ENCODE measurements at places on chromosomes 1 and 21.

DNA sequence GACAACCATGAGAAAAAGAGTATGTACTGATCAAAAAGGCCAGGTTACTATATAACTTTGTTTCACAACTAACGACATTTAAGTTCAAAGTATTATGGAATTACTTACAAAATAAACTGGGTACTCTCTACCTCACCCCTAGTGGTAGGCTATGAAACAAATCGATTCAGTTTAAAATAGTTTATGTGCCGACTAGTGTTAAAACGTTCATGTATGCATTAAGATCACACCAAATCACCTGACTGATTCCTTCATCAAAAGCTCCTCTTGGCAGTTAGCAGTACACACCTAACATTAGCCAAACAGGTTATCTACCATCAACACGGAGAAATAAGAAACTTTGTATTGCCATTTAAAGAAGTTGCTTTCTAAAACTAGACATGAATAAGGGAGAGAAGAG is 137.1 kb downstream of the AKT3 start:
- DNase-seq = no peak

- DNase-seq = no peak
Observed at GRCh38 chr1:59601041-59601441, 213.7 kb upstream of the HOOK1 start.

DNA sequence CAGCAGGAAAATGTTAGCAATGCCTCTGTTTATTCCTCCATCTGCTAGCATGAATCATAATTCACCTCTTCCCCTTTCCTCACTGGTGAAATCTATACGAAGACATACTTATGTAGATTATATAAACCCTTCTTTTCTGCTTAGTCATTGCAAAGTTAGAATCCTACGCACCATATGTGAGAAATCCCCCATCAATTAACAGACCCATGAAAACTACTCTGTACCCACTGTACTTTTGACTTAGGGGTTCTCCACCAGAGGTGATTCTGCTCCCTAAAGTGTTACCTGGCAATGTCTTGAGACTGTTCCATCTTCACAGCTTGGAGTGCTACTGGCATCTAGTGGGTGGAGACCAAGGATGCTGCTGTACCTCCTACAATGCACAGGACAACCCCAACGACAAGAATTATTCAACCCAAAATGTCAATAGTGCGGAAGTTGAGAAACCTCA is 49.6 kb upstream of the KCTD3 start:
- no peak for DNase-seq

GRCh38 chr1:36206323-36206858 is 17.9 kb upstream of the THRAP3 start:
- DNase-seq = no peak

- DNase-seq = no peak
Observed at GRCh38 chr1:152972196-152972886, 1.9 kb downstream of the SPRR4 start.

GRCh38 chr1:1162597-1163537 is 10.8 kb upstream of the TTLL10 start:
- DNase-seq = no peak

- DNase-seq = no peak
Observed at GRCh38 chr1:8718850-8719361, 98.5 kb downstream of the RERE start.

DNA sequence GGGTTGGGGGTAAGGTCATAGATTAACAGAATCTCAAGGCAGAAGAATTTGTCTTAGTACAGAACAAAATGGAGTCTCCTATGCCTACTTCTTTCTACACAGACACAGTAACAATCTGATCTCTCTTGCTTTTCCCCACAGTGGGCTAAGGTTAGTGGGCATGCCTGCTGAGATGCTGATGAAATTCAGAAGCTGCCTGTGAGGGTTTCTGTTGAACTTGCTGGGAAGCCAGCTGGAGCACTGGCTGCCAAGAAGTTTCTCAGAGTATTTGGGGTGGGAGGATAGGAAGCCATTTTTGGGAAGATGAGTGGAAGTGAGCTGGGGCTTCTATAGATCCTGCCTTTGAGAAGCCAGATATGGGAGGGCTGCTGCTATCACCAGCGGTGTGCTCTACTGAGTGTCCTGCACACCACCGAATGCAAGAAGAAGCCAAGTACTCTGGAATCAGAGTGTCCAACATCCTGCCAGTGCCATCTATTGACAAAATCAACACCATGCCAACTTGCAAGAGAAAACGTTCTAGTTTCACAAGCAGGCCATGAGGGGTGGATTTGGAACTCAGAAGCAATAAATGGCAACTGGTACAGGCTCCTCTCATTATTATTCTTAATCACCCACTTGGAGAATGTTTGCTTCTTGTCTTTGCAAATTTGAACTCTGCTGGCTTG is 102.7 kb downstream of the PTPRU start:
- no peak for DNase-seq

- no peak for DNase-seq
Observed at GRCh38 chr1:54421101-54421504, 14.9 kb upstream of the SSBP3 start.

- peak; percentile 48 for DNase-seq
Observed at GRCh38 chr21:45488931-45489721, 53.1 kb downstream of the SLC19A1 start.

DNA sequence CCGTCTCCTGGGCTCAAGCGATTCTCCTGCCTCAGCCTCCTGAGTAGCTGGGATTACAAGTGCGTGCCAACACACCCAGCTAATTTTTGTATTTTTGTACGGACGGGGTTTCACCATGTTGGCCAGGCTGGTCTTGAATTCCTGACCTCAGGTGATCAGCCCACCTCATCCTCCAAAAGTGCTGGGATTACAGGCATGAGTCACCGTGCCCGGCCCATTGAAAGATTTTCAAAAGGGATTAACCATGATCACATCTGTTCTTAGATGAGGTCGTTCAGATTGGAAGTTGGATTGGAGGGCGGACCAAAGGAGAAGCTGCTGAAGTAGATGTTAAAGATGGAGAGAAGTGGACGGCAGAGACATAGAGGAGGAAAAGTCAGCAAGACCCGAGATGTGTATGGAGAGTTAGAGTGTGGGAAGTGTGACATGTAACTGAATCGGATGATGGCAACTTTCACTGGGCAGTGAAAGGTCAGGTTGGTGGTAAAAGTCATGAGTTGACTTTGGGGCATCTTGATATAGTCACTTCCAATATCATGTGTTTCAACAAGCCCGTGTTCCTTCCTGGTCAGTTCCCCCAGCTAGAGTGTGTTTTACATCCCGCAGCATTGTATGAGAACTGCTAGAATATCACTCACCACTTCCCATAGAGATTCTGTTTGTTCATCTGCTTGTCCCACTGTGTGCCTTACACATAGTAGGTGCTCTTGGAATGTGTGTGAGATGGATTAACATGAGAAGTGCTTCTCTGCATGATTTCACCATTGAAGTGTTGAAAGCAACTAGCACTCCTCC is 54.4 kb upstream of the TINAGL1 start:
- DNase-seq = no peak

- DNase-seq = no peak
Observed at GRCh38 chr1:17912491-17912890, 157.4 kb downstream of the ACTL8 start.

- DNase-seq = no peak
Observed at GRCh38 chr21:39644062-39644560, 31.4 kb downstream of the B3GALT5 start.

DNA sequence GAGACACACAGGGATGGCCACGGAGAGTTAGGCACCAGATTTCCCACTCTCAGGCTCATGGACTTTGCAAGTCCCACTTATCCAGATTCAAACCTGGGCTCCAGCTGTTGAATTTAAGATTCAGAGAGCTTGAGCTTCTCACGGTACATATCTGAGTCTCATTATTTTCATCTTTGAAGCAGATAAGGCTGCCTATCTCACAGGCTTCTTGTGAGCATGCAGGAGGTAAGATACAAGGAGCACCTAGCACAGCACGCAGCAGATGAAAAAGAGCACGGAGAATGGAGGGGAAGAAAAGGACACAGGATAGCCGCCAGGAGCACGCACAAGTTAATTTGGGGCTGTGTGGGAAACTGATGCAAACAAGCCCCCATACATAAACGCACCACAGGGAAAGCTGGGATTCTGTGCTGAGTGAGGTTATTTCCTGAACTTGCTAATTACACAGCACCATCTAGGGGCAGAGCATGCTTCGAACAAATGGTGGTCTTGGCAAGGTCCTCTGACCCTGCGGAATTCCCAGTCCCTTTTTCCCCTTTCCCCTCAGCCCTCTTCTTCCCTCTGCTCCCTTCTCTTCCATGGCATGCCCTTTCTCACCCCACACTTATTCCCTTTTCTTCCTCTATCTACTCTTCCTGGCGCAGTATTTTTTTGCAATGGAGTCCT is 134.7 kb upstream of the VANGL1 start:
- DNase-seq = peak; percentile 72

DNA sequence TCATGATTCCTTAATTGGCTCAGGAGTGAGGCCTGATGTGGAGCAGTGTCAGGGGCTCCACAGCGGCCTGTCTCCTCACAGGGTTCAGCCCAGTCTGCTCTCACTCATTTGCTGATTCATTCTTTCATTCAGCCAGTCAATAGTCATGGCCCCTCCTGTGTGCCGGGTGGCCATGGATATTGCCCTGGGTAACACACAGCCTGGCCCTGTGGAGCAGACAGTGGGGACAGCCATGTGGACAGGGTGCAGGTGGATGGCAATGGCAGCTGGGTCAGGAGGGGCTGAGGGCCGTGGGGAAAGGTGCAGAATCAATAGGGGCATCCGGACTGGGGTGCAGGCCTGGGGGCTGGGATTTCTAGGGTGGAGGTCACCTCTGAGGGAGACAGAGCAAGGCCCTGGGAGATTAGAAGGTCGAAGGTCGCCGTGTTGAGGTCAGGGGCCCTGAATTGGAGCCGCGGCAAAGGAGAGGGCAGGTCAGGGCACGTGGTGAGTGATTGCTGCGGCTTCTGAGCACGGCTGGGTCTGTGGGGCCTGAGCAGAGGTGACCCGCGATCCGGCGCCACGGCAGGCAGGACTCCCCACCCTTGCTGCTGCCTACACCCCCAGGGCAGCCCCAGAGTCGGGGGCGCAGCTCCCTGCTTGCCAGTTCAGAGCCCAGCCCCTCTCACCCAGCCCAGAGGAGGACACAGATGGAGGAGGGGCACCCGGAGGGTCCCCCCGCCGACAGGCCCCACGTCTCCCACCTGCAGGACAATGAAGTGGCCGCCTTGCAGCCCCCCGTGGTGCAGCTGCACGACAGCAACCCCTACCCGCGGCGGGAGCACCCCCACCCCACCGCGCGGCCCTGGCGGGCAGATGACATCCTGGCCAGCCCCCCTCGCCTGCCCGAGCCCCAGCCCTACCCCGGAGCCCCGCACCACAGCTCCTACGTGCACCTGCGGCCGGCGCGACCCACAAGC is 33.4 kb downstream of the SLC19A1 start:
- no peak for DNase-seq

DNA sequence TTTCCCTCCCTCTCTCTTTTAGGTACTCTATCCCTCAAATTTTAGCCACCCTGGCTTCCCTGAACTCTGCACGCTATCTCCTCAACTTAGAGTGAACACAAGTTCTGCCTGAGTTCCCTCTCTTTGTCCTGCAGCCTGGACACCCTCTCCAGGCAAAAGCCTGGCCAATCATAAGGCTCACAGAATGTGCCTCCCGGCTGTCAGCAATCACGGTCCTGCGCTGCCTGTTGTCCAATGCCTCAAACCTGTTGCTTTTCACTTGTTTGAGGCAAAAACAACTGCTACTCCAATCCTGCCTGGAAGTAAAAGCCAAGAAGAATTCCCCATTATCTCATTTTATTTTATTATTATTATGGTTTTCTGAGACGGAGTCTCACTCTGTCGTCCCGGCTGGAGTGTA is 66.1 kb downstream of the LGR6 start:
- DNase-seq = no peak

- DNase-seq = no peak
Observed at GRCh38 chr1:60572378-60572777, 498.8 kb upstream of the C1orf87 start.

DNA sequence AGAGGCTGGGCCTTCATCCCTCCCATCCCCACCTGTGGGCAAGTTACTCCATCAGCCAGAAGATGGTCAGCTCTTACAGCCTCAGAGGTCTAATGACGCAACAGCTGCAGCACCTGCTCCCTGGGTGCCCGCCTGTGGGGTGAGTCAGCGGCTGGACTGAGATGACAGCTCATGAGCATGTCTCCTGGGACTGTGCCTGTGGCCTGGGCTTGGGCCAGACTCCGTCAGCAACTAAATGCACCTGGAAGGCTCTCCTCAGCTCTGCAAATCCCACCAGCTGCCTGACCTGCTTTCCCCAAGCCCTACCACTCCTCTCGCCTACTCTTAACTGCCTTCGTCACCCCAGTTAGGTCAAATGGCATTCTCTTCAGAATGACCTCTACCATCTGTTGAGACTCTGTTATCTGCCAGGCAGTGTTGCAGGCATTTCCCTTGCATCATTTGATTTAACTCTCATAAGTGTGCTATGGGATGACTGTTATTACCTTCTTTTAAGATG is 47.7 kb downstream of the ETS2 start:
- DNase-seq = no peak
